ENCODE measurements at places on chromosomes 4 and X.

DNA sequence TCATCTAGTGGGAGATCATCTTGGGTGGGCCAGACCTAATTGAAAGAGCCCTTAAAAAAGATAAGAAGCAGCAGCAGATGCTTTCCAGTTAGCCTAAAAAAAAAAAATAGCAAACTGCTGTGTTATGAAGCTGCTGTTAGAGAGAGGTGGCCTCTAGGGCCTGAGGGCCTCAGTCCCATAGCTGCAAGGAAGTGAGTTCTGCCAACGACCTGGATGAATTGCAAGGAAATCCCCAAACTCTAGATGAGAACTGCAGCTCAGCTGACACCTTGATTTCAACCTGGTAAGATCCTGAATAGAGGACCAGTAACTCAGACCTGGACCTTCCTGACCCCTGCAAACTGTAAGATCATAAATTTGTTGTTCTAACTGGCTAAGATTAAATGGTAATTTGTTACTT lies 275.2 kb downstream of the TENM3 start:
- no peak for DNase-seq

- DNase-seq: no peak
These were observed 179.1 kb upstream of the MAB21L2 start for GRCh38 chr4:150402871-150403272.

DNA sequence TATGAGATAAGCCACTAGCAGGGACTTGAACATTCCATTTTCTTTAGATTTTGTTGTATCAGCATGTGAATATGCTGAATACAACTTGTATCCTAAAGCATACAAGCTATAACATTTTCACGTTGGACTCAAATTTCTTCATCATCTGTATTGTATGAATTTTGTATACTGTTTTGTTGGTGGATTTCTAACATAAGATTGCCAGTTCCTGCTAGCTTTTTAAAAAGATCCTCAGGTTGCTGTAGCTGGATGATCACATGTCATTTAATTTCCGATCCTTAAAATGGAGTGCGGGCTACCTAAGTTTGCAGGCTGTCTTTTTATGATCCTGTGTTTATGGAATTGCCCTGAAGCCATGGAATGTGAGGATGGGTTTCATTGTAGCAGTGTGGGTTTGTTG lies 6.9 kb downstream of the PDLIM5 start:
- no peak for DNase-seq

DNA sequence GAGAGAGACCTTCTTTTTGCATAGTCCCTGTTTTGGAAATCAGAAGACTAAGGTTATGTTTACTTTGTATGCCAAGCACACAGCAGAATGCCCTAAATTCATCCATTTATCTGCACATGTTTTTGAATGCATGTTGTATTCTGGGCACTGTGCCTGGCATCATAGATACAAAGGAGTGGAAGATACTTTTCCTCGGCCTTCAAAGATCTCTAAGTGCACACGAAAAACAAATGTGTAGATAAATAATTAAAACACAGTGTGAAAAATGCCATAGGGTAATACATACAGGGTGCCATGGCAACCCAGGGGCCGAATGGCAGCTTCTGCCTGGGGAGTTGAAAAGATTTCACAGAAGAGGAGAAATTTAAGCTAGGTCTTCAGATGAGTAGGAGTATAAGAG lies 390.6 kb upstream of the ATOH1 start:
- no peak for DNase-seq
